ENCODE measurements at places on chromosomes 6 and 20.

DNA sequence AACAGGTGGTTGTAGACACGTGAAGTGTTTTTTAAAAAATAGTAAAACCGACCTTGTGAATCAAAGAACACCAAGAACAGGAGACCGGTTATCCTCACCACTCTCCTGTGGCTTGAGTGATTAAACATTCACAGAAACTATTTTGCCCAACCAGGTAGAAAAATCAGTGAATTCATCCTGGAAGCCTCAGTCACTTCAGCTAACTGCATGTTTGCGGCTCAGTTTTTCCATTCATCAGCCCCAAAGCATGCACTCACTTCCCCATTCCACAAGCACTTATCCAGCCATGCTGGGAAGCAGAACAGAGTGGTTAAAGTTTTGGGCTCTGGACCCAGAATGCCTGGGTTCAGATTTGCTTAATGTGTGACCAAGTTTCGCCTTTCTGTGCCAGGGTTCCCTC is 2.4 kb downstream of the LRRN4 start:
- DNase-seq: no peak

- DNase-seq: no peak
Measured at GRCh38 chr6:140414966-140415620, 1040.6 kb upstream of the CITED2 start.

GRCh38 chr20:8225658-8226057 is 93.6 kb downstream of the PLCB1 start:
- no peak for DNase-seq

- DNase-seq: no peak
Measured at GRCh38 chr6:110833831-110834230, 18.6 kb upstream of the CDK19 start.

DNA sequence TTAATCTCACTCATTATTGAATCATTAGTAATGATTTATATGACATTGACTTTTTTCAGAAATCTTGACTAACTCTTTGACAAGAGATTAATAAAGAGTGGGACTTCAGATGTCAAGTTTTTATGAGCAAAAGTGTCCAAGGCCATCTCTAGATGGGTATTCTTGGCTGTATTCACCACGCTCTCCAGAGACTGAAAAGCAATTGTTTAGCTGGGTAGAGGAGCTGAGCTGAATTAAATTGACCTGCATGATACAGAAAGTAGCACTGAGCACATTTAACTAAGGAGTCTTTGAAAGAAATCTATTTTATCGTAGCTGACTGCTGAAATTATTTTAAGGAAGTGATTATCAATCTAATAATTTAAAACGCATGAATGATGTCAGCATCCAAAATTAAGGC is 89.4 kb downstream of the LINC00237 start:
- no peak for DNase-seq

GRCh38 chr6:84979541-84979940 is 215.1 kb upstream of the TBX18 start:
- no peak for DNase-seq

GRCh38 chr6:38131527-38131965 is 312.0 kb downstream of the ZFAND3 start:
- DNase-seq: no peak

DNA sequence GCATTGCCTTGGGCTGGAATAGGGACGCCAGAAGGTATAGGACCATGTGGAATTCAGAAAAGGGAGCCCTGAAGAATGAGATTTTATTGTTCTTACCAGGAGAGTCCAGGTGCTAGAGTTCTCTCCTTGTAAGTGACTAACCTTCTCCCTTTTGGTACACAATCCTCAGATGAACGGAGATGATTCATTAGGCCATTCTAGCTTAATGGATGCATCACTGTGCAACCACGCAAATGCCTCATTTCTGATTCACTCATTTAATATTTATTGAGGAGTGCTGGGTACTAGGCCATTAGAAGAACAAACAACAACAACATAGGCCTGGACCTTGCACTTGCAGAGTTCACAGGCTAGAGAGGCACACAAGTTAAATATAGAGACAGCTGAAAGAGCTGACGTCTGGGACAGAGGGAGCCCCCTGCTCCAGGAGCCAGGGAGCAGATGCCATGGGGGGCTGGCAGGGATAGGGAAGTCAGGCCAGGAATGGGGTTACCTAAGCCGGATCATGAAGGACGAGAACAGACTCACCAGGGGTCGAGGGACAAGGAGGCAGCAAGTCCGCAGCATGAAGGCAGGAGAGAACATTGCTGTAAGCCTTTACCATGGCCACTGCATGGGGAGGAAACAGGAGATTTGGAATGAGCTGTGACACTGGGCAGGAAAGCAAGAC is 179.5 kb upstream of the AKAP12 start:
- DNase-seq: no peak

DNA sequence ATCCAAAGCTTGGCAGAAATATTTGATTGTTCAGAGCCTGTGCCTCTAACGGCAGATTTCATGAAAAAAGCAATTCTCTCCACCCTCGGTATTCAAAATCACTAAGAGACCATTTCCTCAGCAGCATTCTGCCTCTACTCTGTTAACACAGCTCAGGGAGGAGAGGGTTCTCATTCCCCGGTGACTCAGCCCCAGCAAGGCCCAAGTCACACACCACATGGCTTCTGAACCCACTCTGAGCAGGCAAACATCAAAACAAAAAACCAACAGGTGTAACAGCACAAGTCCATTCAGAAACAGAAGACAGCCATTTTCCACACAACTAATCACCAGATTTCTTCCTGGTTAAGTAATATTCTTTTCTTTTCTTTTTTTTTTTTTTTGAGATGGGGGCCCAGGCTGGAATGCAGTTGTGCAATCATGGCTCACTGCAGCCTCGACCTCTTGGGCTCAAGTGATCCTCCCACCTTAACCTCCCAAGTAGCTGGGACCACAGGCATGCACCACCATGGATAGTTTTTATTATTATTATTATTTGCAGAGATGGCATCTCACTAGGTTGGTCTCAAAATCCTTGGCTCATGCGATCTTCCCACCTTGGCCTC is 55.4 kb downstream of the GFOD1 start:
- DNase-seq: peak; percentile 42

GRCh38 chr20:22719167-22719591 is 134.8 kb upstream of the FOXA2 start:
- DNase-seq: no peak

- no peak for DNase-seq
Measured at GRCh38 chr6:35049156-35049735, 91.9 kb downstream of the TCP11 start.

DNA sequence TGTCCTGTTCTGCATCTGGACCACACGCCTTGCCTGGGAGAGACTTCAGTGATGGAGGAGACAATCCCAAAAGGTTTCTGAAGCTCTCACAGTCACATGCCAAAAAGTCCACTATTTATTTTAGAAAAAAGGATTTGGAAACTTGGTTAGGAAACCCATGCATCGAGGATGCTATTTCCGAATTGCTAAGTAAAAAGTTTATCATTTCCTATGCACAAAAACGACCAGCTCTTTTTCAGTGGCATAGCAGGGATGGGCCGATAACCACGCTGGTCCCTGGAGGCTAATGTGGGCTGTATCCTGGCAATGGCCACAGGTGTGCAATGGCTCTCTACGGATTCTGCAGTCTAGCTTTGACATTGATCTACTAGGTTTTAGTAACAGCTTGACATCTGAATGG is 33.9 kb downstream of the RAMACL start:
- no peak for DNase-seq

- no peak for DNase-seq
Measured at GRCh38 chr6:27889628-27890444, 22.4 kb downstream of the OR2B2 start.

DNA sequence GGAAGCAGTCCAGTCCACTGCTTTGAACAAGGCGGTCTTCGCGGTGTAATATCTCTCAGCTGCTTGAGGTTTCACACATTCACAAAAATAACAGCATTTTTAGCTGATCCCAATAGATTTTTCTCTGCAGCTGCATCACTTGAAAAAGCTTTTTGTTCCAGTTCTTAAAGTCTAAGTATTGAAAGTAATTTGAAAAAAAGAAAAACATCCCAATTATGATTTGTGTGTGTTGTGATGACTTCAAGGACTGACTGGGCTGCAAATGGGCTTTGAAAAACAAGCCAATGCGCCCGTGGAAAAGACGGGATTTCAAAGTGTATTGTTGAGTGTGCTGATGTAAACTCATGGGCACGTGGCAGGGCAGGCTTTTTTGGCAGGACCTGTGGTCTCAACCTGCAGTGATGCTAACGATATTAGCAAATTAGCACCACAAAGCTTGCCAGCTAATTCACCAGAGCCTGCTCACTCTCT is 151.1 kb downstream of the TMEM242 start:
- DNase-seq: no peak

DNA sequence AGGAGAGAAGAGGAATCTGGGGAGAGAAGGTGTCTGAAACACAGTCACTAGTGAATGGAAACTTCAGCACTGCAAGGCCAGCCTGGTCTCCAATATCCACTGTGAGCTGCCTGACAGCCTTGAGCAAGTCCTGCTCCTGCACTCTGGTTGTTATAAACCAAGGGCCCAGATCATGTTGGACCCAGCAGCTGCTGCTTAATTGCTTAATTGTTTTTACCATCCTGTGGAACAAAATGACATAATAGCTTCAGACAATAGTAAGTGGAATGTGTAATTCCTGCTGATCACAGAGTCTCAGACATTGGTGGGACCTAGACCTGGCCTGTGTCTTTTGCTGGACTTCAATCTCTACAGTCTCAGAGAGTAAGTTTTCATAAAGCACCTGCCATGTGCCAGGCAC is 833.7 kb downstream of the TFAP2A start:
- DNase-seq: no peak

GRCh38 chr6:13573669-13574110 is 711 bp upstream of the SIRT5 start:
- DNase-seq: no peak

GRCh38 chr20:40497899-40498691 is 190.9 kb downstream of the MAFB start:
- peak; percentile 7 for DNase-seq

GRCh38 chr6:35181933-35182612 is 31.7 kb upstream of the SCUBE3 start:
- DNase-seq: no peak

DNA sequence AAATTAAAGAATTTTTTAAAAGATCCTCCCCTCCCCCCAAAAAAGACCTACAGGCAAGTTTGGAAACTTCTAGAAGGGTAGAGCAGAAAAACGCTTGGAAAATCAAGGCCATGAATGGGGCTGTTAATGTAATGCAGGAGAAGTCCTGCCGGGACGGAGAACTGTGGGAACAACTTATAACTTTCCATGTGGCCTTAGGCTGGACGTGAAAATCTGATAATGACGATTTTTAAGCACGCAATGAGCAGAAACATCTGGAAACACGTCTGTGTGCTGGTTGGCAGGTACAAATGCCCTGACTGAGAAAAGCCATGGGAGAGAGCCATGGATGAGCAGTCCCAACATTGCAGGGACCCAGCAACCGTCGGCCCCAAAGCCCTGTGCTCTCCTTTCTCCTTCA is 198.7 kb upstream of the RREB1 start:
- no peak for DNase-seq

GRCh38 chr6:22401932-22402331 is 105.1 kb upstream of the PRL start:
- no peak for DNase-seq

DNA sequence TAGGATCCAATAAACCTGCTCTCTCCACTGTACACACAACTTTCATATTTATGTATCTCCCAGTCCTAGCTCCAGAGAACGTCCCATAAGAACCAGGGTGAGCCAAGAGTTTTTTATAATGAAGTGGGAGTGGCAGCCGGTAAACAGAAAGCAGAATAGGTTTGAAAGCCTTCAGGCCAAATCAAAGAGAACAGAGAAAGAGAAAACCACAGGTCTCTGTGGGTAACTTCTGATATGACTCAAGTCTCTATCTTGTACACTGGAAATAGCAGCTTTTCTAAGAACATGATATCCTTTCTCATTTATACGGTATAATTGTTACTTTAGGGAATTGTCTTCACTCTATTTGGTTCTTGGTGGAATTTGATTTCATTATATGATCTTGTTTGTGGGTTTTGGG is 273.6 kb downstream of the PACRG start:
- peak; percentile 32 for DNase-seq

DNA sequence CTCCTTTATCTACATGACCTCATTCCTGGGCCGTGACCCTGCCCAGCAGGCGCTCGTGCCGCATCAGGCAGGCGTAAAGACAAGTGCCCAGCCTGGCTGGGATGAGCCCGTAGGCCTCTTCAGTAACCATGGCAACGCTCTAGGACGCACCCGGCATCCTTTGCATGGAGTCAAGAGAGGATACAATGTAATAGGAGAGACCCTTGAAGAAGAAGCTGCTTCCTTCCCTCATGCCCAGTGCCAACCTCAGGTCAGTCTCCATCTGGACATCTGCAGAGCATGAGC is 5.0 kb upstream of the LSM14B start:
- no peak for DNase-seq

GRCh38 chr20:23099791-23100719 is 13.9 kb upstream of the CD93 start:
- DNase-seq: no peak

DNA sequence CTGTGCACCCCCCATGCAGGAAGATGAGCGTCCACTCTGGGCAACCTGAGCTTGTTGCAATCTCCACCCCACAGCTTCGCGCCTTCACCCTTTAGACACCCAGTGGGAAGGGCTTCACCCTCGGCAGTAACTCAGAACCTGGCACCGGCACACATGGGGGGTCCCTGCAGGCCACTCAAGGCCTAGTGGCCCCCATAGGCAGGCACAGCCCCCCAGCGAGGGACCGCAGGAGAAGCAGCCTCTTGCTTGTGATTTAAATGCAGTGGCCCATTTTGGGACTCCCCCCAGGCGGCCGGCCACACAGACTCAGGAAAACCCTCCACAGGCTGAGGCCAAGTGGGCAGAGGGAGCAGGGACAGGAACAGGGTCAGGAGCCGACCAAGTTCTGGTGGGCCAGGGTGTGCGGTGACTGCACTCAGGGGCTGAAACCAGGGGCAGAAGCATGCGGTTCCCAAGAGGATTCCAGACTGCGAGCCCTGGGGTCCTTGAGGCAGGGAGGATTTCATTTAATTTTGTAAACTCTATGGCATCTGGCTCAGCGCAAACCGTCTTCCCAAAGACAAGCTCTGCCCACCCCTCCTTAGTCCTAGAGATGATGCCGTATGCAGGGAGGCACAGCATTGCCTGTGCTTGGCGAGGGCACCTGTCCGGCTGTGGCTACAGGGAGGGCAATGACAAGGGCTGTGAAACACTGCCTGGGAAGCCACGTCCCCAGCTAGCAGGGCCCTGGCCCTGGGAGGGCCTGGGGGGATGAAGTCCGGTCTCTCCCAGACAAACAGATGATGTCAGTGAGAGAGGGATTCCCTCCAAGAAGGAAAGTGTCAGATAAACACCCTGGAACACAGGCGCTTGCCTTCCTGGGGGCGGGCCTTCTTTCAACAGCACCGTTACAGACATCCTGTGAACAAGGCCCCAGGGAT is 52.9 kb upstream of the GPR31 start:
- no peak for DNase-seq

DNA sequence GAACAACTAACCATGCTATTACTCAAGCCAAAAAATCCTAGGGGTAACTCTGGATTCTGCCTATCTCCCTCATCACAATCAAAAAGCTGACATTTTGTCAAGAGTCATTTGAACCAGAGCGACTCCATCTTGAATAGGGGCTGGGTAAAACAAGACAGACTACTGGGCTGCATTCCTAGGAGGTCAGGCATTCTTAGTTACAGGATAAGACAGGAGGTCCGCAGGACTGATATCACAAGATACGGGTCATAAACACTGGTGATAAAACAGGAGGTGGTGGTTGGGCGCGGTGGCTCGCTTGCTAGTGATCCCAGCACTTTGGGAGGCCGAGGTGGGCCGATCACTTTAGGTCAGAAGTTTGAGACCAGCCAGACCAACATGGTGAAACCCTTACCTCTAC is 32.2 kb downstream of the C6orf52 start:
- DNase-seq: no peak

GRCh38 chr20:61652146-61652545 is 400.1 kb downstream of the CDH4 start:
- DNase-seq: no peak
